ENCODE measurements at places on chromosomes 2 and 18. TPM values are rescaled to one million over a fixed set of nuclear protein-coding genes. Genes with fewer than 3 reads are reported as not detected.

DNA sequence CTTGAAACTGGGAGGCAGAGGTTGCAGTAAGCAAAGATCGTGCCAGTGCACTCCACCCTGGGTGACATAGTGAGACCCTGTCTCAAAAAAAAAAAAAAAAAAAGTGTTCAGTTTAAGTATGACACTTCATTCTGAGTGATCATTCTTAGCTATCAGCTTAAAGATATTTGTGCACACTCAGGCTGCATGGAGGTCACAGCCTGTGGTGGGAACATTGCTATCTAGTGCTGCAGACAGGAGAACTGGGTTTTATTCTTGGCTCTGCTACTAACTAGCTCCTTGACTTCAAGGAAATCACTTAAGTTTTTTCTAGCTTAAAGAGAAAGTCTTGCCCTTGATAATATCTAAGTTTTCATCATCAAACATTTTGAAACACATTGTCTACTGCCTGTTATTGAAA is 391.3 kb upstream of the CDH7 start:
- DNase-seq, result no peak

UBE2E3 gene
- 91.4 TPM for total RNA-seq

GRCh38 chr2:212592695-212593094 is 54.1 kb upstream of the ERBB4 start:
- DNase-seq, result no peak

DNA sequence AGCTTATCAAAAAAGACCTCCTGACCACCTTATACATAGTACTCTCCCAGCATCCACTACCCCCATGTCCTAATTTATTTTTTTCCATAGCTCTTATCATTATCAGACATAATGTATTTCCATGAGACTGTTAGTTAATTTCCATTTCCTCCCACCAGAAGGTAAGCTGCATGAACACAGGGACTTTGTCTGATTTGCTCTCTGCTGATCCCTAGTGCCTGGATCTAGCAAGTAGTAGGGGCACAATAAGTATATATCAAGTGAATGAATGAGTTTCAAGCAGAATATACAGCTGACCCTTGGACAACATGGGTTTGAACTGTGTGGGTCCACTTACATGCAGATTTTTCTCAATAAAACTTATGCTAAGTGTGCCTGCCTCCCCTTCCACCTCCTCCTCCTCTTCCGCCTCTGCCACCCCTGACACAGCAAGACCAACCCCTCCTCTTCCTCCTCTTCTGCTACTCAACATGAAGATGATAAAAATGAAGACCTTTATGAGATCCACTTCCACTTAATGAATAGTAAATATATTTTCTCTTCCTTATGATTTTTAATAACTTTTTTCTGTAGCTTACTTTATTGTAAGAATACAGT is 53.8 kb downstream of the CTAGE1 start:
- no peak for DNase-seq

- DNase-seq, result no peak
Measured at GRCh38 chr18:34609986-34610648, 100.0 kb upstream of the DTNA start.

- no peak for DNase-seq
Measured at GRCh38 chr18:50749945-50750344, 69.9 kb downstream of the MRO start.

C2orf78 gene
- total RNA-seq, result not detected

GNLY gene
- 1.9 TPM for total RNA-seq

DNA sequence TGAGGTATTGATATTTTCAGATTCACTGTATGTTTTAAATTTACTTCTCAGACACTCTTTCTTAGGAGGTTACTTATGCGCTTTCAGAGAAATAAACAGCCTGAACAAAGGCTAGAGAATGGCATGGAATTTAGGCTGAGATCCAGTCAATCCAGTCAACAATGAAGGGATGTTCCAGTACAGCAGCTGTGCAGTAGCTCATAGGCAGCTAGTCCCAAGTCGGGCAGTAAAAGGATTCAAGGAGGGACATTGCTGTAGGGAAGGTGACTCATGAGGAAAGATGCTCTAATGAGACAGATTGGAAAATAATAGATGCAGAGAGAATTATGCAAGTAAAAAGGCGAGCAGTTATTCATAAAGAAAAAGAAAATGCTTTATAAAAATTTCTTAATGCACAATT is 397.9 kb upstream of the RGPD4 start:
- no peak for DNase-seq

DNA sequence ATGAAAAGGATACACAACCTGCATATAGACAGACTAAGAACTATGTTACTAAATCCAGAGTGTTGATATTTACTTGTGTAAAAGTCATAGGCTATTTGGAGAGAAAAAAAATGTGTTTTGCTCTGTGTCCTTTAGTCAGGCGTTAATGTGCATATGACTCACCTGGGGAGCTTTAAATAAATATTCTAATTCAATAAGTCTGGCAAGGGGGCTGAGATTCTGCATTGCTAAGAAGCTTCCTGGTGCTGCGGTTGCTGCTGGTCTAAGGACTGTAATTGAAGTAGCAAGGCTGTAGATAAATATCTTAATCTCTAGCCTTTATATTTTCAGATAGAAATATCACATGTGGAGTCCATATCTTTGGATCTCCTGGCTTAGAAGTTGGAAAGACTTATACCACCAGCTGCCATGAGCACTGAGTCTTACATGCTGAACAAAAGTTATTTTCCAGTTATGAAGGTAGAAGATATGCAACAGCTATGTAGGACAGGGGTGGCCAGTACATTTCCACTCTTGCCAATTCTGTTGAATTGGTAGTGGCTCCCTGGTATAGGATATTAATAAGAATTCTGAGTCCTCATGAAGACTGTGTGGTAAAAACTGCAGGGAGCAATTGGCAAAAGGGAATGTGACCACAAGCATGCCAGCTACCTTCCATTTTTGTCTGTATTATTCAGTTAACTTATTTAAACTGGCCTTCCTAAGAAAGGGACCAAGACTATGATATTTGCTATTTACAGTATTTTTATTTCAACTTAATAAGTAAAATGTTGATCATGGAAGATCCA is 4.8 kb downstream of the SPAG16 start:
- DNase-seq, result no peak

DNA sequence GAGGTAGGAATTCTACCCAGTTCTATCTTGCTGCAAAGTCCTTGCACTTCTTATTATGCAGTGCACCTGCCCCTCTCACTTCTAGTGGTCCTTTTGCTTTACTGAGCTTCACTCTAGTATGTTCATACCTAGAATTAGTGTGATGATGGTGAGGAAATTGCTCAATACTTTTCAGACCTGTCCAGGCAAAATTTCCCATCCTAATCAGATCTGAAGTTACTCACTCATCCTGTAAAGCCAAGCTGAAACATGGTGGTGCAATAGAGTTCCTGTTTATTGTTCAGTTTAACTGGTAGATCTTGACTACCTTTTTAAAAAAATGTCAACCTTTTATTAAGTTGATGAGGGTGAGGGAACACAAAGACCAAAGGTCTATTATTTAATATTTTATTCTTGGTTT is 12.6 kb upstream of the FIGN start:
- DNase-seq, result no peak

FHOD3 gene
- total RNA-seq, result 25.7 TPM

Measured in ureter (tissue), 1 donor.